ENCODE measurements at places on chromosomes 2 and 18.

GRCh38 chr2:175399326-175399725, 217.8 kb upstream of the ATP5MC3 start:
- DNase-seq = no peak

GRCh38 chr2:180366481-180366880, 359.4 kb upstream of the CWC22 start:
- no peak for DNase-seq

GRCh38 chr2:124080281-124081153, 55.4 kb downstream of the CNTNAP5 start:
- no peak for DNase-seq

DNA sequence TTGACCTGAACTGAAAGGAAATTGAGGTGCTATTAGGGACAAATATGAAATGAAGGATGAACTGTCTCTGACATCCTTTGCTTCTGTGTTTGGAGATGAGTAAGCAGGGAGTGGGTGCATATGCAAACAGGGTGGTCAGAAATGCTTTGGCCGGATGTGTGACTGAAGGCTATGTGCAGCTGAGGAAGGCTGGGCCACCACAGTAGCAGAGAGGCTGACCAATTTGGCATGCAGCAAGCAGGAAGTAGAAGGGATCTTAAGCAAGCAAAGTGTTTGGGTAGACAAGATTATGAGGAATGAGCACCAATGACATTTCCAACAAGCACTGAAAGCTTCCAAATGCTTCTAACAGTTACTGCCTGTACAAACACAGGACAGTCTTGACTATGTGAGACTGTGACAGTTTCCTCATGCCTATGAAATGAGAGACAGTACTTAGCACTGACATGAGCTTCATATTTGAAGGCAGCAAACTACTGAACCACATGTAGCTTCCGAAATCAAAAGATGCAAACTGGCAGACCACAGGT, 3.3 kb upstream of the ACTR3 start:
- DNase-seq = no peak

- no peak for DNase-seq
These were observed 99.3 kb upstream of the FZD5 start for GRCh38 chr2:207868855-207869596.

- no peak for DNase-seq
These were observed 59.4 kb downstream of the RNF152 start for GRCh38 chr18:61833387-61833786.

DNA sequence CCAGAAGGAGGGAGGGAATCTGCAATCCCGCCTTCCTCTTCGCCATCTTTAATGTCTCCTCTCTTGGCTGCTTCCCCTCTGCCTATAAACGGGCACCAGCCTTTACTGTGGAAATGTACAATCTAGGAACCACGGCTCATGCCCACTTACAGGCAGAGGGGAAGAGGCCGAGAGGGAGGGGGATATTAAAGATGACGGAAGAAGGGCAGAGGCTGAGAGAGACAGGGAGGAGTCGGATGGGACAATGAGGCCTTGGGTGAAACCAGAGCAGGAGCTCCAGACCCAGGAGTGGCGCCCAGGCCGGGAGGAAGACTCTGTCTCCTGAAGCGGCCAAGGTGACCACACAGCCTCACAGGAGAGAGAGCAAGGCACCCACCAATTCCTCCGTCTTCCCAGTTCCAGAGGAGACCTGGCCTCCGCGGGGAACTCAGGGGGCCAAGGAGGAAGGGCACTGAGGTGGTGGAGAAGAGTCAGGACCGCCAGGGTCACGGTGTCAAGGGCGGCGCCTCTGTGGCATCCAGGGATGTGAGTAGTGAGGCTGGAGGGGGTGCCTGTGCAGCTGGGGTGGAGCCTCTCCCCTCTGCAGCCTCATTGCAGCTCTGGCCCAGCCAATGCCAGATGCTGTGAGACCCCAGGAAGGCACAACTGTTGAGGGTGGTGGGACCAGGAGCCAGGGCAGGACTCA, 67.8 kb downstream of the CIB4 start:
- DNase-seq = no peak

GRCh38 chr2:239731422-239731821, 293.7 kb downstream of the NDUFA10 start:
- no peak for DNase-seq

DNA sequence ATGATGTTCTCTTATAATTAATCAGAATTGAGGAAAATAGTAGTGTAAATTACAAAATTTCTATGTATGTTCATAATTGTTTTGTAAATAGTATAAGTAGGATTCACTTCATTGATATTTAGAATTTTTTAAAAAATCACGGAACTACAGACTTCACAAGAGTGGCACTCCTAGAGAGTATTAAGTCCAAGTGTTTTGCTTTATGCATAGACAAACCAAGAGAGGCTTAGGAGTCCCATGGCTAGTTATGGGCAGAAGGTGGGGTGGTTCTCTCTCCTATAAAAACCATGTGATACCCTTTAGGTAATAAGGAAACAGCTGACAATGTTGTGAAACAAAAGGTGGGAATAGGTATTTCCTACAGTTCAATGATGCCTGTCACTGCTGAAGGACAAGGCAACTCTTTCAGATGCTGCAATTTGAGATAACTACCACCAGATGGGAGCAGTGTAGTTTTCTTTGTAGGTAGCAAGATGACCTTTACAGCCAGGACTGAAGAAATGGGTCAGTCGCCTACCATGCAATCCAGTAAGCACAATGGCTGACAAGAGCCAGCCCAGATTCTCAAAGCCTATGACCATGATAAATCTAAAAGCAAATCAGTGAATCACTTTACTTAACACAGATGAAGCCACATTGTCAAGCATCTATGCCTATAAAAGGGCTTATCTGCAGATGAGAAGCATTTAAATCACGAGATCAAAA, 83.9 kb downstream of the AAK1 start:
- DNase-seq = no peak

- DNase-seq = no peak
These were observed 27.4 kb upstream of the CHAC2 start for GRCh38 chr2:53740170-53740569.

DNA sequence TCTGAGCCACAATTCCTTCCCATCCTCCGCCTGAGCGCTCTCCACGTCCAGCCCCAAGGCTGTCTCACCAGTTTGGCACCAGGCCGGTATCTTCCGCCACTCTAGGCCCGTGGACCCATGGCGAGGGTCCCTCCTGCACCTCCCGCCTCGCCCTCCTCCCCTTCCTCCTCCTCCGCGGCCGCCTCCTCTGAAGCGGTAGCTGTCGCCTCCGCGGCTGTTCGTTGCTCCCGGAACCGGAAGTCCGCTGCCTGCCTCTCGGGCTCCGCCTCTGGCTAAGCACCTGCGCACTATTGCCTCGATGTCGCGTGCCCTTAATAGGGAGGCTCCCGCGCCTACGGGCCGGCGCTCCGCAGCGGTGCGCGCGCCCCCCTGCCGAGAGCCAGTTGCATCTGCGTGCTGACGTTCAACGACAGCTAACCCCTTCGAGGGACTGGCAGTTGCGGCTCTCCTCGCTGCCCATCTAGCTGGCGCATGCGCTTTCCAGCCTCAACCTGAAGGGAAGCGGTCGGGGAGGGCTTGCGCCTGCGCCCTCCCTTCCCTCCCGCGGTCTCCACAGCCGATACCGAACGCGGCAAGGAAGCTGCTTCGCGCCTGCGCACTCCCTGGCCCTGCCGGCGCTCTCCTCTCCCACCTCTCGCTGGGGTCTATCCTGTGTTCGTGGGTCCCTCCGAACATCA, at the start of gene MBD1:
Gene MBD1, minus strand, starts transcription at position 229 of the 677 bp plus-strand sequence. CDS start 1,531 bp downstream, outside the sequence.
- peak; percentile 93 for DNase-seq

GRCh38 chr2:61582165-61582564, 44.0 kb upstream of the XPO1 start:
- DNase-seq = no peak

GRCh38 chr2:117785740-117786139, 28.8 kb upstream of the DDX18 start:
- DNase-seq = no peak

DNA sequence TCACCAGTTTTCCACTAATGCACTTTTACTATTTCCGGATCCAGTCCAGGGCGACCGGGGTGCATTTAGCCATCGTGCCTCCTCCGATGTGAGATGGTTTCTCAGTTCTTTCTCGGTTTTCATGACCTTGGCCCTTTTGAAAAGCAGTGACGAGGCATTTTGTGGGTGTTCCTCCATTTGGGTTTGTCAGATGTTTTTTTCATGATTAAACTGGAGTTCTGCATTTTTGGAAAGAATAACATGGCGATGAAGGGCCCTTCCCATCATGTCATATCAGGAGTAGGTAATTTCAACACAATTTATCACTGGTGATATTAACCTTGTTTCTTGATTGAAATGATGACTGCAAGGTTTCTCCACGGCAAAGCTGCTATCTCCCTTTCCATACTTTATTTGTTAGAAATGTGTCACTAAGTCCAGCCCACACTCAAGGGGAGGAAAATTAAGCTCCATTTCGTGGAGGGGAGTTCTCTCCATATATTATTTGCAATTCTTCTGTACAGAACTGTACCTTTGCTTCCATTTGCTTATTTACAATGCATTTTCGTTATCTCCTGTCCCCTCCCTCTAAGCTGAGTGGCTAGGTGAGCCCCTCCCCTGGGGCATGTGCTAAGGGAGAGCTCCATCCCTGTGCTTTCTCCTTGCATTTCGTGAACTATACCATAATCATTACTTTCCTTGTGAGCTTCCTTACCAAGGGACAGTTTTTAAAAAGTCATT, 8.9 kb upstream of the KLF11 start:
- no peak for DNase-seq

- DNase-seq = no peak
These were observed 97.4 kb upstream of the B3GNT7 start for GRCh38 chr2:231298091-231298490.

DNA sequence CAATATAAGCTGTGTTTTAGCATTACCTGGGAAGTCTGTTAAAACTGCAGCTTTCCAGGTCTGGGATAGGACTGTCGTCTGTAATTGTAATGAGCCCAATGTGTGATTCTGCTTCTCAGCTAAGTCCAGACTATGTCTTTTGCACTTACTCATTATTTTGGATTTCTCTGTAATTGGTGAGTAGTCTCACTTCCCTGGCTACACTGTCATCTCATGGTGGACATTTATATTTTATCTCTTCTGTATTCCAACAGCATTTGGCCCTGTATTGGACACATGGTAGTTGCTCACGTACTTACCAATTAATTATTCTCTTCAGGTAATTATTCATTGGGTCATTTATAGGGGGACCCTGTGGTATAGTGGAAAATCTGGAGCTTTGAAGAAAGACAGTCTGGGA, 28.0 kb downstream of the LHCGR start:
- no peak for DNase-seq

DNA sequence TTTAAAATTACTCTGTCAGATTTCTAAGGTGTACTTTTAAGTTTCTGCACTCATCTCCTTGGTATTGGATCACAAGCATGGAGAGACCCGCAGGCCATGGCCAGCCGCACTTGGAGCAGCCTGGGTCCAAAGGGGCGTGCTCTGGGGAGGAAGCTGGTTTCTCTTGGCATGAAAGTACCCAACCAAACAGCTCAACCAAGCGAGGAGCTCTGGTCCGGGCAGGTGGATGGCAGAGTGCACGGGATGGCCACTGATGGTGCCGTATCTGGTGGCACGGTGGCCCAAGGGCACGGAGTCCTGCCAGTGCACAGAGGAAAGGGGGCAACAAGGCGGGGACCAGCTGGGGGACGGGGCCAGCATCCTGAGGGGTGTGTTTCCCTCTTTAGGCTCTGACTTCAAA, 32.2 kb upstream of the MCFD2 start:
- DNase-seq = no peak

DNA sequence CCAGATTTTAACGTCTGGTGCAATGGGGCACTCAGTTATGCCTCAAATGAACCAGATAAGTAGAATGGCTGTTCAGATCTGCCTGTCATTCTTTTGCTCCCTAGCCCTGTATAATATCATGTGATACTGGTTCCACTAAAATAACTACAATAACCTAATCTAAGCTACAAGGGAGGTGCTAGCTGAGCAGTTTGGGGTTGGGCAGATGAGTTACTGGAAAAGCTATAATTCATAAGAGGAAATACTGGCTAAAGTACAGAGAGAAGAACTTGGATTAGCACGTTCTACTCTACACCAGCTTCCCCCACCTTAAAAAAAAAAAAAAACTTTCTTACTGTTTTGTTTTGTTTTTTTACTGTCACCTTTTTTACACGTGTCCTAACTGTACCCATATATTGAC, 183.3 kb upstream of the NRP2 start:
- DNase-seq = no peak

- DNase-seq = no peak
These were observed 51.0 kb upstream of the CYP26B1 start for GRCh38 chr2:72198532-72199241.

DNA sequence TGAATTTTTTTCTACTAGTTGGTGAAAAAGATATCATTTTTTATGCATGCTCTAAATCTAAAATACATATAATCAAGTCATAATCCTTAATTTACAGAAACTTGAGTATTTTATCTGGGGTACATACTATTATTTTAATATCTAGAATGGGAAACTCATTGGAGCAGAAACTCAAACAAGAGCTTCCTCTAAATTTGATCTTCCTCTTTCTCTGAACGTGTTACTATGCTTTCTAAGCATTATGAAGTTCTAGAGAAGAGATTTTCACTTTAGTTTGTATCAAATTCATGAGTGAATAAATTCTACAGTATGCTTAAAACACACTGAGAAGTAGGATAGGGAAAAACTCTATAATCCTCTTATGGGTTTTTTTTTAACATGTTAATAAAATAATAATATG, 20.6 kb upstream of the SLC38A11 start:
- no peak for DNase-seq

DNA sequence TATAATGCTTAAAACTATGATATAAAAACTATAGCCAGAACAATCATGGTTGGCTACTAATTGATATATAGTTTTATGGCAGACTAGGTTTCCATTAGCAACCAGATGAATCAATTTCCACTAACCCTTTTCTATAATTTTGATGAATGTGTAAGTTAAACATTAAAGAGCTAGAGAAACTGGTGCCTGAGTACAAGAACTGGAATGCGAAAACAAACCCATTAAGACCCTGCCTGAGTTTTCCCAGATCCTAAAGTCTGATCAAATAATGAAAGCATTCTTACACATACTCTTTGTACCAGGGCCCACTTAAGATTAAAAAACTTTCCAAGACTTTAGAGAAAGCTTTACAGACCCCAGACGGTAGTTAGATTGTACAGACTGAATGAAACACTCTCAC, 21.3 kb downstream of the MRPL19 start:
- no peak for DNase-seq

DNA sequence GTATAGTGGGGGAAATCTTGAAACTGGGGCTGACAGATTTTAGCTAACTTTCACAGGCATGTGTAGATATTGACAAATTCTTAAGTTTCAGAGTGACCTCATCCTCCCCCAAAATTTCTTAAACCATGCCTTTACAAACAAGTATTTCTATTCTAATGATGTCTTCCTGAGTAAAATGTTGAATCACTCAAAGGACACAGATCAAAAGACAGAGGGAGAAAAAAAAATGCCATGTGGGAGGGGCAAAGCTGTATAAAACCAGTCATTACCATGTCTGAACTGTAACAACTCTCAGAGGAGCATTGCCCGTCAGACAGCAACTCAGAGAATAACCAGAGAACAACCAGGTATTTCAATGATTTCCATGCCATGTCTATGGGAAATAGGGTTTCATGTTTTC, at the start of gene SERPINB2:
Gene SERPINB2, plus strand, starts transcription at position 282 of the 400 bp plus-strand sequence. CDS start 3,740 bp downstream, outside the sequence.
- DNase-seq = no peak

DNA sequence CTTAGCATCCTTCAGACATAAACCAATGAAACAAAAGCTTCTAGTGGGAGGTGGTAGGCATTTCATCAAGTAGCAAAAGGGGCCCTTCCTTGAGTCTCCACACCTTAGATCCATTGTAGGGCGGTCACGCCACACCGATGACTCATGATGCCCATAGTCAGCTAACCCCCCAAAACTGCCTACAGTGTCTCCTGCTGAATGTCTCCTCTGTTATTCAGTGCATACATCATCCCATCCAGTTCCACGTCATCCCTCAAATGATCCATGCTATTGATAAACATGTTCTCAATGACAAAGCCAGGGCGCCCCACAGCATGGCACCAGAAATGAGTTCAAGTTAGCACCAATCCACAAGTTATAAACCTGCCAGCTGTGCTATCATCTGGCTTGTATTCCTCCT, 57.4 kb upstream of the ACKR3 start:
- DNase-seq = no peak

Measured in stimulated activated CD4-positive, alpha-beta T cell treated with anti-CD3 and anti-CD28 coated beads, TNF-alpha, amount 100 ng/mL, for 1 hour (primary cell).